Ovary (tissue), 10 donors: ENCODE measurements at places on chromosomes 6 and 20.

DNA sequence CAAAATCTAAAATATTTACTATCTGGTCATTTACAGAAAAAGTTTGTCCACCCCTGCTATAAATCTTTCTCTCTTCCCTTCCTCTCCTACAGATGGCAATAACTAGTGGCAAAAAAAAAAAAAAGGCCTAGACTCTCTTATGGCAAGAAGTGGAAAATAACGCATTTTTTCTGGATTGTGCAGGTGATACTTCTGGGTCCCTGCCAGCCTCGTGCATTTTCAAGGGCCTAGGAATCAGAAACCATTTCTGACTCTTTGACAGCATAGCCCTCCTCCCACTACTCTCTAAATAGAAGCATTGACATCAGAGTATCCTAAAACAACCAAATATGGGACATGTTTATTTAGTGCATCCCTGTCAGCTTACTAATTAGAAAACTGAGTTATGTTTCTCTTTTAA, 251.0 kb downstream of the KHDC1L start:
- DNase-seq: no peak

DNA sequence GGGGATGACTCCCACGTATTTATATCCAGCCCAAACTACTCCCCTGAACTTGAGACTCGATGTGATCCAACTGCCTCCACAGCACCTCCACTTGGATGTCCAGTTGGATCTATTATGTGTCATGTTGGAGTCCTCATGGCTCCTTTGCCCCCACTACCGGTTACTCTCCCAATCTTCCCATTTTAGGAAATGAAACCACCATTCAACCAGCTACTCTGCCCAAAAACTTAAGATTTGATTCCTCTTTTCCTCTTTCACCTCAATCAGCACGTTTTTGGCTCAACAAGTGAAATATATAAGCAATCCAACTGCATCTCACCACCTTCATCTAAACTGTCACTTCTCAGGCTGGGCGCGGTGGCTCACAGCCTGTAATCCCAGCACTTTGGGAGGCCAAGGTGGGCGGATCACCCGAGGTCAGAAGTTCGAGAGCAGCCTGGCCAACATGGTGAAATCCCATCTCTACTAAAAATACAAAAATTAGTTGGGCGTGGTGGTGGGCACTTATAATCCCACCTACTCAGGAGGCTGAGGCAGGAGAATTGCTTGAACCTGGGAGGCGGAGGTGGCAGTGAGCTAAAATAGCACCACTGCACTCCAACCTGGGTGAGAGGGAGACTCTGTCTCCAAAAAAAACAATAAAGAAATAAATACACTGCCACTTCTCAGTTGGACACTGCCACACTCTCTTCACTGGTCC, 3.4 kb downstream of the AHCY start:
- DNase-seq: no peak

- DNase-seq: no peak
These were observed 93.8 kb upstream of the LY86 start for GRCh38 chr6:6494677-6495076.

DNA sequence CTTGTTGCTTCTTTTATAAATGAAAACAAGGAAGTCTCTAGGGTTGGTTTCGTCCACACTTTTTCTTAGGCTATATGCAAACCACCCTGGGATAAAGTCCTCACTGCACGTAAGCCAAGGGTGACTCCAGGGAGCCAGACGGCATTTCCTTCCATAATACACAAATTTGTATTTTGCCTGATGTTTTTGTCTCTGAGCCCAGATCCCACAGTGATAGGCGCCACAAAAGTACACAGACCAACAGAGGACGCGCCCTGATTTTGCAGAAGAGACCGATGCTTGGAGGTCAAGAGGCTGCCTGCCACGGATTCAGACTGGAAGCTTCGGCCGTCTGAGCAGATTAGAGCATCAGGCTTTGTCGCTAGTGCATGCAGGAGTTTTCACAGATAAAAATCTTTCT, 22.8 kb downstream of the FOXQ1 start:
- DNase-seq: no peak
